ENCODE measurements at places on chromosomes 1 and 21.

- peak; percentile 76 for DNase-seq
These were observed 6.7 kb upstream of the IRF2BP2 start for GRCh38 chr1:234616644-234617043.

DNA sequence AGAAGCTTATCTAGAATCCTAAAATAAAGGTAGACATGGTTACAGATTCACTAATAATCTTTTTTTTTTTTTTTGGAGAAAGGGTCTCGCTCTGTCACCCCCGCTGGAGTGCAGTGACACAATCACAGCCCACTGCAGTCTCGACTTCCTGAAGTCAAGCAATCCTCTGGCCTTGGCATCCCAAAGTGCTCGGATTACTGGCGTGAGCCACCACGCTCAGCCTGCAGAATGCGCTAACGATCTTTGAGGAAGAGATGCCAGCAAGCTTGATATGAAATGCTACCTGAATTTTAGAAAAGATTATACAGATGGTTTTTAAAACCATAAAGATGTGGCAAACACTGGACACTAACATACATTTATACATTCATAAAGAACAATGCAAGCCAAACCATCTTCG is 4.1 kb upstream of the GNPAT start:
- no peak for DNase-seq

GRCh38 chr21:38775733-38776132 is 30.0 kb upstream of the ETS2 start:
- no peak for DNase-seq

- DNase-seq, result no peak
These were observed 37.0 kb downstream of the ARHGEF11 start for GRCh38 chr1:157008502-157008901.

- no peak for DNase-seq
These were observed 18.4 kb downstream of the MATN1 start for GRCh38 chr1:30704765-30705509.

GRCh38 chr21:38486221-38486620 is 12.1 kb downstream of the ERG start:
- peak; percentile 96 for DNase-seq

DNA sequence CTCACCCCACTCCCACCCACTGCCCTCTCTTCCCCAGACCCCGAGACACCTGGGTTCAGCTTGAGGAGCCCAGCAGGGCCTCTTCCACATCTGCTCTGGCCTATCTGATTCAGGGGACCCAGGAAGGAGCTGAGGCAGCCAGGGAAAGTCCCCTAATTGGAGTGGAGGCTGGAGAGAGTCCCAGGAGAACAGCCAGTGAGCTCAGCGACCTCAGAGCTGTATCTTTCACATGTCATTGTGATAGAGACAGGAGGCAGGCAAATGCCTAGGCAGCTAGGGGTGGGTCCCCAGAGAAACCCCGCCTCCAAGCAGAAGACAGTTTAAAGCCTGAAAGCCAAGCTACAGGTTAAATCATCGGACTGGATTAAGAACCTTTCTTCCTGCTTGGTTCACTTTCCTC is 122.7 kb downstream of the MATN1 start:
- DNase-seq, result no peak

DNA sequence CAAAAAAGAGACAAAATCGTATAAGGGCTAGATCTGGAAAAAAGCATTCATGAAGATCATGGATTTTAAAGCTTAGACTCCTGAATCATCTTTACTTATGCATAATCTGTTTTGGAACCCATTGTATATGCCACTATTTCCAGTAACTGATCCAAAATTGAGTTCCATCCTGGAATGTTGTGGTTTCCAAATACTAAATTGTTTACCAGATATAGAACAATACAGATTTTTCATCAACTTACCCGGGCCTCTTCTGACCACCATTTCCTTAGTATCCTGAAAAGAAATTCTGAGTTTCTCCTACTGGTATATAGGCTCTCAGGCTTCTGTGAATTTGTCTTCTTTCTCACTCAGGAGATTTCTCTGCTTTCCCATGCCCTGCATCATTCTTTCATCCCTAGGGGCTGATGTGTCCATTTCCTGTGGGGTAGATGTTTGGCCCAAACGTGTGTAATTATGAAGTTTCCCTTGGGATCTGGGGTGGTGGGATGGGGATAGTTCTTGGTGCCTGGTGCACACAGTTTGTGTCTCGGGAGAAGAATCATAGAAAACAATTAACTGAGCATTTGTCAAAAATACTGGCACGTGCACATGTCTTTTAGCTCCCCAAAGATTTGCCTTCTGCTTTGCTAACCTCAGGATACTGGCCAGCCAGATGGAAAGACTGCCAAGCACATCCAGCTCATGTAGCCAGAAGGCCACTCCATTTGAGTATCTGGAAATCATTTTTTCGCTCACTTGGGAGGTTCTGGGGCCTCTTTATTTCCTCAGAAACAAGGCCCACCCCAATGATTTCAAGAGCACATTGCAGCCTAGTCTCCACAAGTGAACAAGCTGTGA is 127.8 kb downstream of the NTMT2 start:
- no peak for DNase-seq

DNA sequence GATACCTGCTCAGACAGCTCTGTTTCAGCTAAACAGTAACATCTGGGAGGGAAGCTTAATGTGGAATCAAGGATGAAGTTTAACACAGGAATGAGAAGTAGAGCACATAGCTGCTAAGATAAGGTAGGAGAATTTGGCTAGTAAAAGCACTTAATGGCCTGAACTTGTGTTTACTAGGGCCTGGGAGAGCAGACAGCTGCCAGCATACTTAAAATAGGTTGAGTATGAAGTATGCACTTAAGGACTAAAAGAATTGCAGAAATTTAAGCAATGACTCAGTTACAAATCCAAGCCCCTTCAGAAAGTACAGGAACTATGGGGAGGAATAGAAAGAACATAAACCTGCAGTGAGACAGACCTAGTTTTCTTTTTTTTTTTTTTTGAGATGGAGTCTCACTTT is 53.0 kb downstream of the BACH1 start:
- DNase-seq, result peak; percentile 42

DNA sequence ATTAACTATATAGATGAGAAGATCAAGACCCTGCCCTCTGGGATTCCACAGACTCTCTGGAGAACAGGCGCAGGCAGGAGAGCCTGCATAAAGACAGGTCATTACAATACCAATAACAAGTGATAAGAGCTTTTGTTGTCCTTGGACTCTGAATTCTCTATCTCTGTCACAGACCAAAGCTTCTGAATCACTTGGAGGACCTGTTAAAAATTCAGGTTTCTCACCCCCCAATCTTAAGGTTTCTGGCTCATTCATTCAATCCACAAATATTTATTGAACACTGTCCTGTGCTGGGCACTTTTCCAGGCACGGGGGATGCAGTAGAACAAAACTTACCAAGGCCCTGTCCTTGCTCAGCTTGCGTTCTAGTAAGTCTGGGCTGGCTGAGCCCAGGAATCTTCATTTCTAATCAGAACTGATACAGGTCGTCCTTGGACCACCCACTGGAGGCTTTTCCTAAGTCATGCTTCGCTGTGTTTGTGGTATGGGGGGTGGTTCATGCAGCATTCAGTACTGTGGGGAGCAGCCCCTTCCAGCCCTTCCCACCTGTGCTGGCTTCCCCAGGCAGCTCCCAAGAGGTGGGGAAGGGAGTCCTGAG is 1.4 kb downstream of the EFNA4 start:
- no peak for DNase-seq

DNA sequence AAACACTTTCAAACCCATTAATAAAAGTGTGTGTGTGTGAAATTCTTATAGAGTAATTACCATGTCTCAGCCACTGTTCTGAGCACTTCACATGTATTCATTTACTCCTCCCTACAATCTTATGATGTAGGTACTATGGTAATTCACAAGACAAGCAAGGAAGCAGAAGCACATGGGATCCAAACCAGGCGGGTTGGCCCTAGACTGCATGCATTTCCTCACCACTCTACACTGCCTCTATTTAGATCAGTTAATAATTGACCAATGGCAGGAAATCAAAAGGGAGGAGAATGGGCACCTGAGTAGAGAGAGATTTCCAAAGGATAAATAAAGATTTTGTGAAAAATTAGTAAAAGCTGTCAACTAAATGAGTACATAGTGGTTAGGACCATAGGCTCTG is 15.7 kb downstream of the MAP3K21 start:
- DNase-seq, result no peak

- DNase-seq, result no peak
These were observed 136.2 kb downstream of the BRINP2 start for GRCh38 chr1:177306981-177307380.

DNA sequence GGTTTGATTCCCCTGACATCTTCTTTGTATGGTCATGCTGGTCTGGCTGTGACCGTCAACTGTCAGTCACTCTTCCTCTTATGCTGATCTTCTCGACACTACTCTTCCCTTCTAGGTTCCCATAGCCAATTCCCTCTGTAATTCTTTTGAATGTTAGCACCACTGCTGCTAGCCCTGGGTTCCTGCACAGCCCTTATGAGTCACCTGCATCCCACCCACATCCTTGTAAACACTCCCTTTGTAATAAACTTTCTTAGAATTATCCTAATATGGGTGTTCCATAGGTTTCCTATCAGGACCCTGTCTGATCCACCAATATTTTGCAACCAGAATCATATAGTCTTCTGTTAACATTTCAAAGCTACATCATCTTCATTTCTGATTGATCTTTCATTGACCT is 37.1 kb downstream of the JUN start:
- DNase-seq, result peak; percentile 46

DNA sequence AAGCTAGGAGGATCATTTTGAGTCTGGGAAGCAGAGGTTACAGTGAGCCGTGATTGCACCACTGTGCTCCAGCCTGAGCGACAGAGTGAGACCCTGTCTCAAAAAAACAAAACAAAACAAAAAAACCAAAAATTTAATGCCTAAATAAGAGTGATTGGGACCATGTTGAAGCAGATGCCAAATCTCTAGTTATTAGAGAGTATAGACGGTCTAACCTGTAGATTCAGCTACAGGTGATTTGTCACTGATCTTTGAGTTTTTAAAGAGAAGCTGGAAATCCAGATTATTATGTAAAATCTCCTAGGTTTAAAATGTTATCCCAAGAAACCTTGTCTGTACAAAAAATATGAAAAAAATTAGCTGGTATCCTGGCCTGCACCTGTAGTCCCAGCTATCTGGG is 11.5 kb downstream of the HDAC1 start:
- DNase-seq, result no peak

GRCh38 chr1:165114022-165114888 is 242.3 kb downstream of the LMX1A start:
- peak; percentile 52 for DNase-seq

- no peak for DNase-seq
These were observed 709.3 kb downstream of the KCNT2 start for GRCh38 chr1:195898924-195899323.

DNA sequence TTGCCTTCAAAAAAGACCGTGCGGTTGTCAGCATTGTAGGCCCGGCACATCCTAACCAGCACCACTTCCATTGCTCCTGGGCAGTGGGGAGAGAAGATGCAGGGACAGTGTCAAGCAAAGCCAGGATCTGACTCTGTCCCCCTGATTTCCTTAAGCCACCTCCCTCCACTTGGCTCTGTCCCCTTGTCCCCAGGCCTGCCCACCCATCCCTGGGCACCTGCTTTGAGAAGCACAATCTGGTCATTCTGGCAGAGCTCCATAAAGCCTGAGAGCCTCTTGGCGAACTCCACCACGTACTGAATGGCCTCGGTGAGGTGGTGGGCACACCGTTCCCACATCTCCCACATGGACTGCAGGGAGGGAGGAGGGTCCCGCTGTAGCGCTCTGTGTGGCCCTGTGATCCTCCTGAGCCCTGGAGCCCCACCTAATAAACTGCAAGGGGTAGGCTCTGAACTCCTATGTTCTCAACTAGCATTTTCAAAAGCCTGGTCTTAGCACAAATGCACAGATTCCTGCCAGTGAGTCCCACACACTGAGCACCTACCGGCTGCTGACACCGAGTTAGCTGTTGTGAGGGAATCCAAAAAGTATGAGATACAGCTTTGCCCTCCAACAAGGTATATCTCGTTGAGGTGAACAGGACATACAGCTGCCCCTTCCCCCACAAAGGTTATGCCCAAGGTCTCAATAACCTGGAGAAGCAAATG is 8.2 kb upstream of the LINGO4 start:
- no peak for DNase-seq

- DNase-seq, result no peak
These were observed 40.8 kb upstream of the MYOCOS start for GRCh38 chr1:171581226-171581625.

- peak; percentile 73 for DNase-seq
These were observed at the start of gene ATP13A2 for GRCh38 chr1:17011439-17012307. TSS of gene ATP13A2 (minus strand) at chr1:17011928. CDS start at chr1:17011738, 190 bp downstream.

GRCh38 chr1:229043115-229043514 is 227.8 kb upstream of the RAB4A start:
- no peak for DNase-seq

- no peak for DNase-seq
These were observed 4.1 kb upstream of the LENEP start for GRCh38 chr1:154989195-154989860.

DNA sequence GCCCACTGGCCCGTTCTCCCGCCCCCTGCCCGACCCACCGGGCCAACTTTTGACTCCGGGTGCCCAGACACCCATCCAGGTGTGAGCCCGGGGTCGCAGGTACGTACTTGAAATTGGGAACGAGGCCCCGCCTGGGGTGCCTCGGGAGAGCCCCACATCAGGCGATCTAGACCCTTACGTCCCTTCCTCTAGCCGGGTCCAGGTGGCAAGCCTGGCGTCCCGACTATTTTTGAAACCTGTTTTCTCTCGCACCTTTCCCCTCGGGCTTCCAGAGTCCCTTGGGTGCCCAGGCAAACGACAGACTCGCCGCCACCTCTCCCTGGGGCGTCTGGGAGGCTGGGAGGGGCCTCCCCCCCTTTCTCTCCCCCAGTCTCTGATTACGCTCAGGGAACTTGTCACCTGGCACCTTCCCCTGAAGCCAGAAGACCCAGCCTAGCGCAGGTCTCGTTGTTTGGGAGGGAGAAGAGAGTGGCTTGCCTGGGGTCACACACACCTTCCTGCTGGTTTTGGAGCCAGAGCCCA is 898 bp downstream of the LDLRAP1 start:
- DNase-seq, result no peak

DNA sequence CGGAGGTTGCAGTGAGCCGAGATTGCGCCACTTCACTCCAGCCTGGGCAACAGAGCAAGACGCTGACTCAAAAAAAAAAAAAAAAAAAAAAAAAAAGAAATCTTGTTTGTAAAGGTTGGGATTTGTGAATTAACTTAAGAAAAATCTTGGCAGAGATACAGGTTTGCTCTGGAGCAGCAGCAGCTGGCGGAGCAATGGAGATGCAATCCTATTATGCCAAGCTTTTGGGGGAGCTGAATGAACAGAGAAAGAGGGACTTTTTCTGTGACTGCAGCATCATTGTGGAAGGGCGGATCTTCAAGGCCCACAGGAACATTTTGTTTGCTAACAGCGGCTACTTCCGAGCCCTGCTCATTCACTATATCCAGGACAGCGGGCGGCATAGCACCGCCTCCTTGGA is 5.6 kb downstream of the ZBTB8B start:
- peak; percentile 25 for DNase-seq

DNA sequence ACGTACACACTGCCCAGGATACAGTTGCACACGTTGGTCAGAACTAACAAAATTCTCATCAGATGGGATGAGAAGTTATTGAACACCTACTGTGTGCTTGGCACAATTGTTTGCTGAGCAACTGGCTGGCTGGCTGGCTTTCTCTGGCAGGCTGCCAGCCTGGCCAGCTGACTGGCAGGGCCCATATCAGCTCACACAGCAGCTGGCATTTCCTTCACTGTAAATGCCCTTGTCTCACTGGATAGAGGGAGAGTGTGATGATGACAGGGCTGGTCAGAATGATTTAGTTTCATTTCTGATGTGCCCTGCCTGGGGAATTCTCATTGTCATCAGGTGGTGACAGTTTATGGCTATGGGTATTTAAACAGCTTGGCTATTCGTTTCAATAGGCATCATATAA is 15.8 kb downstream of the CAMK2N1 start:
- no peak for DNase-seq
